ENCODE measurements at places on chromosomes 1 and 21.

- DNase-seq = no peak
Measured at GRCh38 chr21:26519142-26519541, 53.9 kb downstream of the CYYR1 start.

GRCh38 chr1:53526451-53527101 lies 67.4 kb downstream of the DMRTB1 start:
- DNase-seq = no peak

DNA sequence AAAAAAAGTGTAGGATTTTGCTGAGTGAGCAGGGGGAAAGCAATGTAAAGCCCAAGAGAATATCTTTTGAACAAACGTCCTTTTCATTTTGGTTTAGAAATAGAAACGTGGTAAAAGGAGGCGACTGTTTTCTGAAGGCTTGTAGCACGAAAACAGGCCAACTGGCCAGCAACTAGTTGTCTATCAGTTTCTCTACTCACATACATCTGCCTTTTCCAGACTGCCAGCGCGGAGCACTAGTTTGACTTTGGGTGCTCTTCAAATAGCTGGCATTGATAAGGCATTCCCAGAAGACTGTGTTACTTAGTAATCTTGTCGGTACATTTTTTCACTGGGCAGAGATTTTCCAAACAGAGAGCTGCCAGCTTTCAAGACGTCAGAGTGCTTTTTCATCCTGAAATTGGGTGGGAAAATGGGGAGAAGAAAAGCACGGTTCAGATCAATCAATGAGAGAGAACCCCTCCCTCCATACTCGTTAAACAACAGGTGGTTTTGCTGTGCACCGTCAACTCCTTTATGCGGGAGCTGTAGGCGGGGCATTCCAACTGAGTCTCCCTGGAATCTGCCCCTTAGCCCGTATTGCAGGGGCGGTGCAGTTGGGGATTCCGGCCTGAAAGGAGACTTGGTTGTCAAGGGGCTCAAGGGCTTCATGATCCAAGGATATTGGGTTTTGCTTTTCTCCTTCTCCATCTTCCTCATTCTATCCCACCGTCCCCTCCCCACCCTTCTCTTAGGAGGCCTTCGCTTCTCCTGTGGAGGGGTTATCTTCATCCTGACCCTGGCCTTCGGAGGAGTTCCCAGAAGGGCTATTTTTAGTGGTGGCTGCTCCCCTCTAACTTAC lies 884 bp upstream of the LRRC8C start:
- no peak for DNase-seq

GRCh38 chr1:6461538-6462411 lies 4.2 kb downstream of the TNFRSF25 start:
- DNase-seq = no peak

DNA sequence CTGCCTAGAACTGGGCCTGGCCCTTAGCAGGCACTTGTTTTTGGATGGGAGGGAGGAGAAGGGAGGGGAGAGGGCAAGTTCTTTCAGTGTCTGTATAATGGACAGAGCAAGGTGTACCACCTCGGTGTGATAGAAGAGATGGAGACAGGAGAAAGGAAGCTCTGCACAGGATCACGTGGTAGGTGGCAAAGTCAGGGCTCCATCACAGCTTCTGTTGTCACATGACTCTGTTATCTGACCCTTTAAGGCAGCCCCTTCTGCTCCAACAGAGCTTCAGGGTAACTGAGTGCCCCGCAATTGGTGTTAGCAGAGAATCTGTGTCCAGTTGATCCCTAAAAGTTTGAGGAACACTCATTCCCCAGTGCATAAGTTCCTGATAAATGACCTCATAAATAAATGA lies 16.5 kb upstream of the ETS2 start:
- no peak for DNase-seq

DNA sequence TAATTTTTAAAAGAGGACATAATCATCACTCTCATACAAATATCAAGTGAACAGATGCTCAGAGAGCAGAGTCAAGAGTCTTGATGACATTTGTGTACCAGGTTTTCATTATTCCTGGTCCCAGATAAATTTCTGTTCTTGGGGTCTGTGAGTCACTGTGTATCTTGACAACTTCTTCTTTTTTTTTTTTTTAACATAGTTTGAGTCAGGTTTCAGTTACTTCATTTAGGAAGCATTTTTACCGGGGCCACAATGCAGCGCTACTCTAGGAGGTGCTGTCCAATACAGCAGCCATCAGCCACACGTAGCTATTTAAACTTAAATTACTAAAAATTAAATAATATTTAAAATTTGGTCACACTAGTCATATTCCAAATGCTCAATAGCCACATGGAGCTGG lies 188.1 kb upstream of the SAMSN1 start:
- no peak for DNase-seq

DNA sequence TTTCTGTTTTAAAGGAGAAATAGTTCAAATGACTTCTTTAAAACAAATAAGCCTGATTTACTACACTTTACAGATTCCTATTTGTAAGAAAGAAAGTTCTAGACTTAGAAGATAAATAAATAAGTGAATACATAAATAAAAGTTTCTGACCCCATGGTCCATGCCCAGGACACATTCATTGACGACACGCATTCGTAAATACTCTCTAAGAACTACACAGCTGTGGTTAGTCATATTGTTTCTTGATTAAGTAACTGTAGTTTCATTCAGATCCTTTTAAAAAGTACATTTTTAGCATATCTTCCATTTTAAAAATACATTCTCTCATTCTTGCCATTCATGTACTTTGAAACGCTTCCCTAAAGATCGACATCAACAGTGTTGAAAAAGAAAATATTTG lies 497.4 kb downstream of the SETD4 start:
- no peak for DNase-seq

DNA sequence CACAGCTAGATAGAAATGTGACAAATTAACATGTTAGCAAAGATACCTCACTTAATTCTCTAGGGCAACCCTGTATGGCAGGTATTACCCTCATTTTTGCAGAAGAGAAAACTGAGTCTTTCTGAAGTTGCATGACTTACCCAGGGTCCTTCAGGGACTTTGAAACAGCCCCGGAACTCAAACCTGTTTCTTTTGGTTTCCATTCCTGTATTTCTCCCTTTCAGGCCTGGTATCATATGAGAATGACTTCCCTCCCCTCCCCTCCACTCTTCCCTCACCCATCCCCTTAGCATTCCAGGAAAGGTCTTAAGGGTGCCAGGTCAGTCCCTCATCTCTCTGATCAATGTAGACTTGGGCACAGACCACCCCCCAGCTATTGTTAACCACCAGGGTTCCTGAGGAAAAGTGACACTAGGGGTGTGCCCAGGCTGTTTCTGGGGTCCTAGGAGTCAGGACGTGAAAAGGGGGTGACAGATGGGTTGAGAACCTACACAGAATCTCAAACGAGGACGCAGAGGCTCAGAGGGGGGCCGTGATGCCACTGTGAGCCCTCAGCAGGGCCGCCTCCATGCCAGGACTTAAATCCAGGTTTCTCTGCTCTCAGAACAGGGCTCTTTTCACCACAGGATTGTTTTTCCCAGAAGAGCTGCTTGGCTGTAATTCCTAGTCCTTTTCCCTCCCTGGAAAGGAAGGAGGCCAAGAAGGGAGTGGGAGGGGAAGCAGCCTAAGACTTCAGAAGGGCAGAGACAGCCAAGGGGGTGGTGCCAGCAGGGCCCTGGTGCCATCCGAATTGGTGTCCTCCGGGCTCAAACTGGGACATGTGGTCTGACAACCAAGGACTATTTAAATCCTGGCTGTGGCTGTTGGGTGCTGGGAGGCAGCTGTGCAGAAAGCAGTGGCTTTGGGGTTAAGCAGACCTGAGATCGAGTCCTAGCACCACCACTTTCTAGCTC lies 2.1 kb upstream of the WASF2 start:
- no peak for DNase-seq

- no peak for DNase-seq
Measured at GRCh38 chr1:116692879-116693278, 25.3 kb upstream of the IGSF3 start.

DNA sequence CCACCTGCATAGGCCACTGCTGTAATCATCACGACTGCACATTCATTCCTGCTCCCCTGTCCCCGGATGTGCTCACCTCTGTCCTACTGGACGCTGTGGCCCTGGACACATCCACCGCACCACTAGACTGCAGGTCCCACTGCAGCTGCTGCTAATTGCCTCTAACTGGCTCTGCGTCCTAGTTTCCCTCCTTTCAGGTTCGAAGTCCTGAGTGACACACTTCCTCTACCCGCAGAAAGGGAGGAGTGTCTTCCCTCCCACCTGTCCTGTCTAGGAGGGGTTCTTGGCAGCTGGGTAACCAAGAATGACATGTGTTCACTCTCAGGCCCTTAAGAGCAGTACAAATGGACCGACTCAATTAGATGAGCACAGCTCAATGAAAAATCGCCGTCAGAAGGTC lies 40.5 kb upstream of the ITPKB start:
- DNase-seq = no peak

- no peak for DNase-seq
Measured at GRCh38 chr1:78146205-78146771, 100.5 kb downstream of the GIPC2 start.

DNA sequence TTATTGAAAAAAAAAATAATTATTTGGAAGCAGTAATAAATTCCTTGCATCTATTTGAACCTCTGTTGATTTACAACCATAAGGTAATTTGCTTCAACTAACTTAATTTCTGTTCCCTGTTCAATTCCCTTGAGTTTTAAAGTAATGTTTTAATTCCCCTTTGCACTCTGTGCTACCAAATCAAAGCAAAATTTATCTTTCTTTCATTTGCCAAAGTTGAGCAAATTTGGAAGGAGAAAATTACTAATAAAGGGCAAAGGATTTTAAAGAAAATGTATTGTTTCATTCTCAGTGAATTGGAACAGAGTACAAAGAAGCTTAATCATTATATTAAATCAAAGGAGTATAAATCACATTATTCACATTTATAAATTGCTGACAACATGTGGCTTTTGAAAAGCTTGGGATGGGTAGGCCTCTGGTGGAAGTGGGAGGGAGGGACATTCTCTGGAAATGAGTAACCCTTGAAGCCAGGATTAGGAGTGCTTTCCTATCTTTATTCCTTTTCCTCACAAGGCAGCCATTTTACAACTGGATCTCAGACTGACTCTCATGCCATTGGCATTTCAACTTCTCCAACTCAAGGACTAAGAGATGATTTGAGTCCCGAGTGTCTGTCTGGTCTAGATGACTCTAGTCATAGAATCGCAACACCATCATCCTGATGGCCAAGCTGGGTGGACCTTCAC lies 331.6 kb upstream of the DUSP10 start:
- no peak for DNase-seq

GRCh38 chr1:44812822-44813543 lies 4.7 kb downstream of the BTBD19 start:
- DNase-seq = no peak

GRCh38 chr1:172637522-172637921 lies 21.4 kb upstream of the FASLG start:
- no peak for DNase-seq

DNA sequence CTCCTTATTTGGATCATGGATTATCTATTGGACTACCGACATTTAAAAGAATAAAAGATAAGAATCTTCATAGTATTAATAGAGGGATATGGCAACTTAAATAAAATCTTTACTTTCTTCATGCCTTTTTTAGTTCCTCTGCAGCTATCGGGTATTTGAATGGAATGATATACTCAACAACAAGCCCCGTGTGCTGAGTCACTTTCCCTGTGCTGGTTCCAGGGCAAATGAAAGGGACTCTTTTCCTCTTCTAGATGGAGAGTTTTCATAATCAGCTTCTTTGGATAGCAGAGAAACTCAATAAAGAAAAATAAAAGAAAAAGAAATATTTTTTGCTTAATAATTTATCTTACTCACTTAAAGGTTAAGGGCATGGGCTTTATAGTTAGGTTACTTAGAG lies 213.7 kb downstream of the LRRC40 start:
- DNase-seq = no peak

DNA sequence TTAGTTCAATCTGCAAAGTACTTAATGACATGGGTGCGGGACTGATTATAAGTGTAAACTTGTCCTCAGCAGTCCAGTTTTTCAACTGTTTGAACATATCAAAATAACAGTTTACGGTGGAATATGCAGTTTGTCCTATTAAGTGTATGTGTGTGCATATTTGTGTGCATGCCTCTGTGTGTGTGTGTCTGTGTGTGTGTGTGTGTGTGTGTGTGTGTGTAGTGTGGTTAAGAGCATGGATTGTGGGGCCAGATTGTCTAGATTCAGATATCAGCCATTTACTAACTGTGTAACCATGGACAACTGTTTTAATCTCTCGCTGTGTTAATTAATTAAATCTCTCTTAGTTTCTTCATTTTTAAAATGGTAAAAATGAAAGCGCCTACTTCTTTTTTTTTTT lies 39.0 kb downstream of the NEXN start:
- DNase-seq = no peak

- no peak for DNase-seq
Measured at GRCh38 chr1:19438516-19439195, 46.7 kb downstream of the CAPZB start.

GRCh38 chr1:212565079-212565478 lies 43.5 kb upstream of the ATF3 start:
- DNase-seq = no peak

GRCh38 chr1:172720339-172720738 lies 61.4 kb downstream of the FASLG start:
- no peak for DNase-seq

DNA sequence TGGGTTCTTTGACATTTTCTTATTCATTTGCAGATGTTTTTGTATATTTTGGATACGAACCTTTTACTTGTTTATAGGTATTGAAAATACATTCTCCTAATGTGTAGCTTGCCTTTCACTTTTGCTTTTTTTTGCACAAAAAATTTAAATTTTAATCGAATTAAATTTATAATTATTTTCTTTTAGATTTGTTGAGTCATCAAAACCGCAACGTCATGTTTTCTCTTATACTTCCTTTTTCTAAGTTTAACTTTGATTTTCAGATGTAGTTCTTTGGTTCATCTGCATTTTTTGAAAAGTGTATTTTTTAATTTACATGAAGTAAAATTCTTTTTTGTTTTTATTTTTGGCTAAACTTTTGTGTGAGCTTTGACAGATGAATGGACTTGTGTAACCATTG lies 243.7 kb upstream of the DPYD start:
- DNase-seq = no peak

- no peak for DNase-seq
Measured at GRCh38 chr1:3717041-3717714, 35.1 kb upstream of the CCDC27 start.

Measured in stimulated activated CD4-positive, alpha-beta T cell treated with anti-CD3 and anti-CD28 coated beads, Interleukin-2, amount 100 ng/mL, for 24 hours (primary cell).